ENCODE measurements at places on chromosomes 5 and 9.

DNA sequence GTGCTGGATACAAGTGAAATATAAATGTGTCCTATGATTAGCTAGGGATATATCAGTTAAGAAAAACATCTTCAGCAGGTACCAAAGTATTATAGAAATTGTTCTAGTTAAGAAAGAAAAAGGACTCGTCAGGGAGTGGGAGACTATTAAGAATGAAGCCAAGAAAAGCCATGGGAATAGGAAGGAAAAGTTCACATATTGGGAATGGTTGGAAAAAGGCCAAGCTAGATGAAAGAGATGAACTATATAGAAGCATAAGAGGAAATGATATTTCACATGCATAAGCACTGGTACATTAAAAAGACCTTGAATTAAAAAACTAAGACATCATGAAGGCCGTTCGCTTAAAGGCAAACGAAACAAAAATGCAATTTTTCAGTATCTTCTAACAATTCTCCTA is 237.7 kb downstream of the ADAMTS6 start:
- no peak for DNase-seq

DNA sequence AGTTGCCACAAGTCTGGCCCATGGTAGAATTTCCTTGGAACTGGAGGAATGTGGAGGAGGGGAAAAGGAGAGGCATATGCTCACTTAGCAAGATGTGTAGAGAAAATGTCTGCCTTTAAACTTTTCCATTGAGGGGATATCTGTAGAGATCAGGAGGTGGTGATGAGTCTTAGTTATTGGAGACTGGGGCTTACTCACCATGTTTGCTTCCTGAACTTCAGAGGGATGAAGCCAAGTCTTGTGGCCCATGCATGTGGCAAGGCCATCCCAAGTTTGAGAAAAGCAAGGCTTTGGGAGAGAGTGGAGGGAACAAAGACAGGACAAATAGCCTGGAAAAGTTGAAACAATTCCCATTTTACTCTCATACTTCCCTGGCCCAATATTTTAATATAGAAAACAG is 124.5 kb downstream of the GDNF start:
- DNase-seq = no peak

- DNase-seq = no peak
These were observed 14.4 kb downstream of the SAP30L start for GRCh38 chr5:154460172-154460571.

DNA sequence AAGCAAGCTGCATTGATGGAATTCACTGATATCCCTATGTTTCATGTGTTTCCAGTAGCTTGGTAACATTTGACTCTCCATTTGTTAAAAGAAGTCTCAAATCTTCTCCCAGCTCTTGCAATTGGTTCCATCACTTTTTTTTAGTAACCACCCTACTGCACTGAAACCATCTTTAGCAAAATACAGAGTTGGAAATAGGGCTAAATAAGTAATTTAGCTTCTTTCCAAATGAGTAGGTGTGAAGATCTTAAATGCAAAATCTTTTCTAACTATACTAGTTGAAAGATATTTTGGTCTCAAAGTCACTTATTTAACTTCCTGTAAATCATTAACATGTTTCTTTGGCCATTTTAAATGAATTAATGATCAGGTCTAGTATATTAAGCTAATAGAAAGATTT is 138.1 kb downstream of the DIRAS2 start:
- DNase-seq = no peak

- DNase-seq = no peak
These were observed 63.2 kb upstream of the GHR start for GRCh38 chr5:42360056-42360455.

GRCh38 chr5:93585041-93585766 is 2.2 kb downstream of the NR2F1 start:
- no peak for DNase-seq

DNA sequence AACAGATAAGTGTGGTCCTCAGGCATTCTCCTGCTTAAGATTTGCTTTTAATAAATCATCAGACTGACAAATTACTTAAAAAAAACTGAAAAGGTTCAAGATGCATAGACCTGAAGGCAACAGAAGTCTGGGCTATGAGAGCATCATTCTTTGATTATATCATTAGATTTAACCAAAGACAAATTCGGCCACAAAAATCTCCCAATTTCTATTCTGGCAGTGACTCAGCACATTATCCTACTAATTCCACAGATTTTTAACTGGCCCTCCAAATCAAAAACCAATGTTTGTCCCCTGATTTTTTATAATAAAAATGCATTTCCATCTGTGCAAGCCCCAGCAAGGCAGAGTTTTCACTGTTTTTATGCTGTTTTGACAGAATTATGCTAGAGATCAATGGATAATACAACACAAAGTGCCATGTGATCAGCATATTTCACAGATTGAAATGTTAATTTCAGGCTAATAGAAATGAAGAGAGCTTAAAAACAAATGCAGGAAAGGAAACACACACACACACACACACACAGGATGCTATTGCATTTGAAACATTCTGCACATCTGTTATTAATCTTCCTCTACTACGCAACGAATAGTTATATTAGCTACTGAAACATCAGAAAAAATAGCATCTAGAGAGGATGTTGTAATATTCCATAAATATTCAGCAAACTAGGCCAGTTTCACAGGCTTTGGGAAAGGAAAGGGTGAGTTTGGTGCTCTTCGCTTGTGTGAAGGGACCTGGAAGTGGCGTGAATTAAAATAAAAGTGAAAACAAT is 177.6 kb upstream of the ST8SIA4 start:
- DNase-seq = no peak

GRCh38 chr5:39169081-39169480 is 50.3 kb downstream of the FYB1 start:
- DNase-seq = no peak

- no peak for DNase-seq
These were observed 468.5 kb downstream of the ZNF608 start for GRCh38 chr5:124277767-124278545.

DNA sequence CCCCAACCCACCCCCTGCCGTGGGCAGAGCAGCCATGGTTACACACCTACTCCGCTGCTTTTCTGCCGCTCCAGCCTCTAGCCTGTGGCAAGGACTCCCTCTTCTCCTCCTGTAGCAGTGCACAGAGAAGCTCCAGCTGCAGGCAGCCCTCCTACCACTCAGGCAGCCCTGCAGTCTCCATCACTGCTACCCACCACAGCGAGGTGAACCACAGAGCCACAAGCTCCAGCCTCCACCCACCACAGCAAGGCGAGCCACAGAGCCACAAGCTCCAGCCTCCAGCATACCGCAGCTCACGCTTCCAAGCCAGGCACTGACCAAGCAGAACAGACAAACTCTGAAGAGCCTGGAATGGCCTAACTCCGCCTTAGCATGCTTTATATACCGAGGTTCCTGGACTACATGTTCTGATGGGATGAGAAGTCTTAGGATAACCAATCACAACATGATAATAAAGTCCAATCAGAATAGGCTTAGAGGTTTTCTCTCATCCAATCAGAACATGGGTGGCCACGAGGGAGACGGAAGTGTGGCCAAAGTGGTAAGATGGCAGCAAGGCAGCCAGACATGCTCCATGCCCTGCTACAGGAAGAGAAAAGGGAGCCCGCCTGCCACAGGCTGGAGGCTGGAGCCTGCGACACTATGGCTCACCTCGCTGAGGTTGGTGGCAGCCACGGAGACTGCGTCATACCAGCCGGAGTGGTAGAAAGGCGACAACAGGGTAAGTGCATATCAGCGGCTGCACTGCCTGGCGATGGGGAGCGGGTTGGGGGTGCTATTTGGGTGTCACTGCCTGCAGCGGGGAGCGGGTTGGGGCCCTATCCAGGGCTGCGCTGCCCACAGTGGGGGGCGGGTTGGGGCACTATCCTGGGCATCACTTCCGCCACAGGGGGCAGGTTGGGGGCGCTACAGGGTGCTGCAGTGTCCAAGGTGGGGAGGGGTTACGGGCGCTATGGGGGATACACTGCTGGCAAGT is 75.8 kb upstream of the PCAT7 start:
- DNase-seq = no peak

GRCh38 chr5:99320436-99320835 is 391.6 kb upstream of the CHD1 start:
- DNase-seq = no peak

GRCh38 chr5:100644185-100644584 is 109.0 kb downstream of the FAM174A start:
- DNase-seq = no peak

DNA sequence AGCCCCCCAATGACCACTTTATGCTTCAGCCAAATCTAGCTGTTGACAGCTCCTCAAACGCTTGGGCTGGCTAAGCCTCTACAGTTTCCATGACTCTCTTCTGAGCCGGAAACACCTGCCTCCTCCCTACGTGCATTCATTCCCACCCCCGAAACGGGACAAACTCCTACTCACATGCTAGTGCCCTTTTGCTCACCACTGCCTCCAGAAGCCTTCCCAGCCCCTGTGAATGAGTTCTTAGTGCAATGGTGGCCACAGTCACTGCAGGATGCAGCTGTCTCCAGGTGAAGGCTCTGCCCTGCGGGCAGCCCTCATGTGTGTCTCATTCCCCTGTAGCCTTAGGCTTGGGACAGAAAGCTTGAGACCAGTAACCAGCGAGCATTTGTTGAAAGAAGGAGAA is 68.8 kb upstream of the DAB2IP start:
- no peak for DNase-seq

GRCh38 chr5:169803077-169803981 is 166.3 kb downstream of the DOCK2 start:
- DNase-seq = no peak

GRCh38 chr9:114805670-114806525 is at the start of gene TNFSF15:
TSS of gene TNFSF15 (minus strand) at chr9:114806039. CDS start at chr9:114806012, 27 bp downstream.
- DNase-seq = peak; percentile 62

DNA sequence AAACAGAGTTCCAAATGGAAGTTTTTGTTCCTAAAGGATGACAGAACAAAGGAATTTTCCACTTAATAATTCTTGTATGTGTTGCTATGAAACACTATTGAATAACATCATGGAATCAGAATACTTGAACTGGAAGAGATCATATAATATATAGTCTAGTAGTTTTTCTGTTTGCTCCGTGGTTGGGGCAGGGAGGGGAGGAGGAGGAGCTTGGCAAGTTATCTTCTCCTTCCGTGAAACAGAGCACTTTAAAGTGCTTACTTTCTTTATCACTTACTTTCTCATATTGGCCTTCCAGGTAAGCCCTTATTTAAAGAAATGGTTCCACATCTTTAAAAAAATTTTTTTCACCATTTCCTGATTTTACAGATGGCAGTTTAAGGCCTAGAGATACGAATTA is 165.9 kb upstream of the TLX3 start:
- DNase-seq = no peak

DNA sequence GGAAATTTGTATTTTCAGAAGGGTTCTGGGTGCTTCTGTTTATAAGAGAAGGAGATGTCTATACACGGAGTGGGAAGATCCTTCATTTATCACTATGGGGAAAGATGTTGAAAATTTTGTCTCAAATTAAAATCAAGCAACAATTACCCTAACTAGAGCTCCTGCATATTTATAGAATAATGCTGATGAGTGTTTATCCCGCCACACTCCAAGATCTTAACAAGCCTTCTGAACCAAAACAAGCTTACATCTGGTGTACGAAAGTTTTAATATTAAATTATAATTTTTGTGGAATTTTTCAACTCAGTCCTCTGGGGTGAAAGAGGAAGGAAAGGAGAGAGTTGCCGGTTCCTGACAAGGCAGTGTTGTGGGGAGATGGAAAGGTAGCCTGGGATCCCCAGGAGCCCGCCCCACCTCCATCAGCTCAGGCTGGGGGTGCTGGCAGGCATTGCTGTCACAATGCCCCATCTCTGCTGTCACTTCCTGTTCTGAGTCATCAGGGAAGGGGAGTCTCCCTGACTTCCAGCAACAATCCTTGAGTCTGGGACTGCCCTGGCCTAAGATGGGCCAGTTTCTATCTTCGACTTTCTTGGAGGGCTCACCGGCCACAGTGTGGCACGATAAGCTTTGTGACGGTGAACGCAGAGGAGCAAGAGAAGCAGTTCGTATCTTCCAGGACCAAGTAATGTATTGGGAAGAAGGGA is 64.5 kb downstream of the ERAP1 start:
- DNase-seq = no peak

DNA sequence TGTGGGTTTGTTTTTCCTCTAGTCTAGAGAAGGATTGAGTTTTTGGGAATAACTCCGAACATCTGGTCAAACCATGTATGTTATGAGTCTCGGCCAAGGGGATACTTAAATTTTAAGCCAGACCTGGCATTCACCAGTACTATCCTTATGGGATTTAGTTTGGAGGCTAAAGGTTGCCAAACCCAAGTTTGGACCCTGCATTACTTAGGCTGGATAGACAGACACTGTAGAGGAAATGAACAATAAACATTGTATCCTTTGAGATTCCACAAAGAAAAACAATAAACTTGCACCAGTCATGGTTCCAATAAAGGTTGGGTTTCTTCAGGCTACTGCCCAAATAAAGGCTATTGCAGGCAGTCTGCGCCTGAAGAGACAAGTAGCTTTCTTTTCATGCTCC is 296.7 kb upstream of the MEF2C start:
- no peak for DNase-seq

- no peak for DNase-seq
These were observed 21.5 kb downstream of the ADGRD2 start for GRCh38 chr9:124471761-124472160.

GRCh38 chr9:130918101-130918825 is 20.8 kb downstream of the FIBCD1 start:
- DNase-seq = no peak

GRCh38 chr5:53480416-53481158 is at the start of gene FST:
TSS of gene FST (plus strand) at chr5:53480629. CDS start at chr5:53480792, 163 bp downstream.
- DNase-seq = peak; percentile 13

DNA sequence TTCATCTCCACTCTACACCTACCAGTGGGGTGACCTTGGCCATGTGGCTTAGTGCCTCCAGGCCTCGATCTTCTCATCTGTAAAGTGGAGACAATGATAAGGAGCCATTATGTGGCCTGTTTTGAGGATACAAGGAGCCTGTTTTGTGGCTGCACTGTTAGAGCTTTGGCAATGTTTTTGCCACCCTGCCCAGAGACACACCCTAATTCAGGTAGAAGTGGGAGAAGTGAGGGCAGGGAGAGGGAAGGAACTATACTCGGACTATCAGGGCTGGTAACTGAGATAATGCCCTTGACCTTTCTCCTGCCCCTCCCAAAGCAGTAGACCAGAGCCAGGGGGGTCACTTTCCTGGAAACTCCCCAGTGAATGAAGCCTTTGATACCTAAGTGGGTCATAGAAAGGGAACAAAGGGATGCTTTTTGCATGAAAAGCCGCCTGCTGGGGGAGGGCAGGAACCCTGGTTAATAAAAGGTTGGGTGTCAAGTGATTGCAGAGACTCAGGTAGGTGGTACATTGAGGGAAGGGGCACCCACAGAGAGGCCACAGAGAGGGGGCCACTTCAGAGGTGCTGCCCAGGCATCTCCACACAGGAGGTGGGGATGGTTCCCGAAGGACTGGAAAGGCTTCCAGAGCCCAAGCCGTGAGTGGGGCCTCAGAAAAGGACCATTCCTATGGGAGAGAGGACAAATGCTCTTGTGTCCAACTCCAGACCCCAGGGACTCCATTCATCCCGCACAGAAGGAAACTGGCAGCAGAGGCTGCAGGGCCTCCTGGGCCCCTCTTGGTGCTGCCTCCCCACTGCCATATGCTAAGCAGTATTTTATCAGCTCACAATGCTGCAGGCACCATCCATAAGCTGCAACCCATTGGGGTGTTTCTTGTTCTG is 42.3 kb upstream of the VDAC1 start:
- no peak for DNase-seq

Data from activated naive CD4-positive, alpha-beta T cell treated with anti-CD3 and anti-CD28 coated beads, Interleukin-2, amount 50 U/mL, for 72 hours (primary cell).